ENCODE measurements at places on chromosomes 12 and 14.

- peak; percentile 6 for DNase-seq
Observed at GRCh38 chr12:34605955-34606748, 583.9 kb downstream of the ALG10 start.

GRCh38 chr14:32497248-32497647, 168.2 kb downstream of the AKAP6 start:
- DNase-seq, result no peak

DNA sequence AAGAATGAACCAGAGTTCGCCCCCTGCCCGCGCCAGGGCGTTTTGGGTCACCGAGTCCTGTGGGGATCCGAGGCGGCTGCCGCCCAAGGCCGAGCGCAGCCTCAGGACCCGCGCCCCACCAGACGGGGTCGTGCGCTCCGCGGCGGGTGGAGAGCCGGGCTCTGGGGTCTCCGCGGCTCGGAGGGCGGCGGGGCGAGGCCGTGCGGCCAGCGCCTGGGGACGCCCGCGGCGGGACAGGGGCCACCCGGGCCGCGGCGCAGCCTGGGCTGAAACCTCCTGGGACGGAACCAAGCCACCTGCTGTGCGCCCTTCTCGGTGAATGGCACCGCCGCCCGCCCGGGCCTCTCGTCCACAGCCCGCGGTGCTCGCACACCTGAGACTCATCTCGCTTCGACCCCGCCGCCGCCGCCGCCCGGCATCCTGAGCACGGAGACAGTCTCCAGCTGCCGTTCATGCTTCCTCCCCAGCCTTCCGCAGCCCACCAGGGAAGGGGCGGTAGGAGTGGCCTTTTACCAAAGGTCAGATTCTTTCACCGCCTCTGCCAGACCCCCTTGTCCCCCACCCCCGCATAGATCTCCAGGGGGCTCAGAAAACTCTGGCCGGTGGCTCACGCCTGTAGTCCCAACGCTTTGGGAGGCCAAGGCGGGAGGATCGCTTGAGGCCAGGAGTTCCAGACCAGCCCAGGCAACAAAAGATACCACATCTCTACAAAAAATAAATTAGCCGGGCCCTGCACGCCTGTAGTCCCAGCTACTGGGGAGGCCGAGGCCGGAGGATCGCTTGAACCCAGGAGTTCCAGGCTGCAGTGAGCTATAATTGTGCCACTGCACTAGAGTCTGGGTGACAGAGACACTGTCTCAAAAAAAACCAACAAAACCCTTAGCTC, 901 bp downstream of the B3GNT4 start:
- peak; percentile 35 for DNase-seq

- DNase-seq, result no peak
Observed at GRCh38 chr12:121986489-121987245, 35.0 kb upstream of the BCL7A start.

- DNase-seq, result no peak
Observed at GRCh38 chr14:50763382-50764007, 67.5 kb downstream of the NIN start.

DNA sequence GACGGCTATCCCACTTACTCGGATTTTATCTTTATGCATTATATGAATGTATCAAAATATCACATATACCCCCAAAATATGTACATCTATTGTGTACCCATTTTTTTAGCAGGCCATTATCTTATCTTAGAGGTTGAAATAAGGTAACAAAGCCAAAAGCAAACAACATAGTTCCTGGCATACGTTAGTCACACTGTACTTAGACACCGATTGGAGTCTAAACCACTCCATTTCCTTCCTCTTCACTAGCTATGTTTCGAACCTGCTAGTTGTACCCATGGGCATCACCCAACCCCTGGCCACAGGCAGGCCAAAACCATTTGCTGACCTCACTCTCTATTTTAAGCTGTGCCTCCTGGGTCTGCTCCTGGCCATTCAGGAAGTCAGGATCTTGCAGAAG, 66.3 kb downstream of the GRIN2B start:
- no peak for DNase-seq

- no peak for DNase-seq
Observed at GRCh38 chr12:34121360-34121759, 99.1 kb downstream of the ALG10 start.

DNA sequence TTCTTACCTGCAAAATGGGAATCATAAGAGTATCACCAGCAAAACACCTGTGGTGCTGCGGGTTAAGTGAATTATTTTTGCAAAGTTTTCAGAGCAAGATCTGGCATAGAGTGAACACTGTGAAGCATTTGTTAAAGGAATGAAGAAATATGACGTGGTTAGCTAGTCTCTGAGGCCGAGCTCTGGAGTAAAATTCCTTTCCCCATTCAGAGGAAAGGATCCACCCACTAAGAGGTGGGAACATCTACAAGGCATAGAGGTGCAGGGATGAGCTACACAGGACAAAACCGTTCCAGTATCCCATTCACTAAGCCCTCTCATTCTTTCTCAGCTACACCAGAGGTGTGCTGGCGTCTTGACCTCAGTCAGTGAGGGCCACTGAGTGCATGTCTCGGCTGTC, 48.5 kb downstream of the JAG2 start:
- DNase-seq, result no peak

DNA sequence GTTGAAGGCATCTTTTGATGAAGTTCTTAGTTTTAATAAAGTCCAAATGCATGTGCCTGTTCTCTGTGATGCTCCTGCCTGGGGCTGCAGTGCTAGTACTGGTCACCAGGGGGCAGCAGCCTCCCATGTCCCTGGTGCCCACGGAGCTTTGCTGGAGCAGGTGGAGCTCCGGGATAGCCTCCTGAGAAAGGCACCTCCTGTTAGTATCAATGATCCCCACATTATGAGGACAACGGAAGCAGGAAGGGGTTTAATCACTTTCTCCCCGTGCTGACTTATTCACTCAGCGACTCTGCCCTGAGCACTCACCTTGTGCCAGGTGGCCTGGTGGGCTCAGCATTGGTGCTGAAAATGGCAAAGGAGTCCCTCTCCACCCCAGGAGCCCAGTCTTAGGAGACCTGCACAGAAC, 123.0 kb upstream of the PZP start:
- DNase-seq, result peak; percentile 71

GRCh38 chr12:4271717-4272423, 1.7 kb upstream of the CCND2 start:
- peak; percentile 91 for DNase-seq

- no peak for DNase-seq
Observed at GRCh38 chr14:100399052-100399849, 76.1 kb downstream of the SLC25A47 start.

DNA sequence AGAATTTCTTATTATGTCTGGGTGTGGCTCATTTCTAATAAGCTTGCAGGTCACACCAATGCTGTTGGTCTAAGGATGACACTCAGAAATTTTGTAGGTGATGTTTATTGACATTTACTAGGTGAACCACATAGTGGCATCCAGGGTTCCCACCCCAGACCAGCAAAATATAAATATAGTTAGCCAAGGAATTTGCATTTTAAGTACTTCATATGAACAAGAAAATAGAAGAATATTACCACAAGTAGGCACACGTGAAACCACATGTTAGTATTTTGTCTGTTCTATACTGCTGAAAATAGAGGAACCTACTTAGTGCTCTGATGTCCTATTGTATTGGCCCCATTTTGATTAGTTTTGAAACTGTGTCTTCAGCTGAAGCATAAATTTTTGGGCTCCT, 71.1 kb downstream of the USP15 start:
- DNase-seq, result no peak

GRCh38 chr14:27384124-27384523, 786.3 kb upstream of the NOVA1 start:
- no peak for DNase-seq

DNA sequence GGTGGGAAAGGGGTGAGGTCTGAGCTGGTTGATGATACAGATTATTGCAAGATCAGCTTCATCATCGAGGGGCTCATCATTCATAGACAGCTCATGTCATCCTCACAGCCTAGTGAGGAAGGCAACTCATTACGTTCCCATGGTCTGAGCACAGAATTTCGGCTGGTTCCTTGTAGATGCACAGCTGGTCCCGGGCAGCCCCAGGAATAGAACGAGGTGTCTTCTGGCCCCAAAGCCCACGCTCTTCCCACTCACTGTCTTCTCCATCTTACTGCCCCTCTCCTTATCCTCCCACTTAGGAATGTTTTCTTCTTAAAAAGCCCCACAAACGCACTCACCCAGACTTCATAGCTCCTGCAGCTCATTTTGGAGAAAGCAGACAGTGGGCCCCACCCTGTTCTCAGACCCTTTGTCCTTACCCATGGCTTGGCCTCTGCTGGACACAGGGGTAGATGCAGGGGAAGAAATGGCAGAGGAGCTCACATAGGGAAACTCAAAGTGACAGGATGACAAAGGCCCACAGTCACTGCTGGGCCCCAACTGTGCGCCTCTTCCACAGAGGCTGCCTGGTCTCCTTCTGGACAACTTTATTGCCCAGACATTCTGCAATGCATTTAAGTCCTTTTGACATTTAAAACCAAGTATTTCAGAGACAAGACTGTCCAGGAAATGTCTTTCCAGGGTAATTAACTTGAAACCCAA, 162.2 kb downstream of the ADGRD1 start:
- DNase-seq, result no peak

GRCh38 chr14:67536087-67536486, 3.0 kb downstream of the PLEKHH1 start:
- DNase-seq, result no peak

- no peak for DNase-seq
Observed at GRCh38 chr12:61993734-61994345, 266.4 kb upstream of the USP15 start.

DNA sequence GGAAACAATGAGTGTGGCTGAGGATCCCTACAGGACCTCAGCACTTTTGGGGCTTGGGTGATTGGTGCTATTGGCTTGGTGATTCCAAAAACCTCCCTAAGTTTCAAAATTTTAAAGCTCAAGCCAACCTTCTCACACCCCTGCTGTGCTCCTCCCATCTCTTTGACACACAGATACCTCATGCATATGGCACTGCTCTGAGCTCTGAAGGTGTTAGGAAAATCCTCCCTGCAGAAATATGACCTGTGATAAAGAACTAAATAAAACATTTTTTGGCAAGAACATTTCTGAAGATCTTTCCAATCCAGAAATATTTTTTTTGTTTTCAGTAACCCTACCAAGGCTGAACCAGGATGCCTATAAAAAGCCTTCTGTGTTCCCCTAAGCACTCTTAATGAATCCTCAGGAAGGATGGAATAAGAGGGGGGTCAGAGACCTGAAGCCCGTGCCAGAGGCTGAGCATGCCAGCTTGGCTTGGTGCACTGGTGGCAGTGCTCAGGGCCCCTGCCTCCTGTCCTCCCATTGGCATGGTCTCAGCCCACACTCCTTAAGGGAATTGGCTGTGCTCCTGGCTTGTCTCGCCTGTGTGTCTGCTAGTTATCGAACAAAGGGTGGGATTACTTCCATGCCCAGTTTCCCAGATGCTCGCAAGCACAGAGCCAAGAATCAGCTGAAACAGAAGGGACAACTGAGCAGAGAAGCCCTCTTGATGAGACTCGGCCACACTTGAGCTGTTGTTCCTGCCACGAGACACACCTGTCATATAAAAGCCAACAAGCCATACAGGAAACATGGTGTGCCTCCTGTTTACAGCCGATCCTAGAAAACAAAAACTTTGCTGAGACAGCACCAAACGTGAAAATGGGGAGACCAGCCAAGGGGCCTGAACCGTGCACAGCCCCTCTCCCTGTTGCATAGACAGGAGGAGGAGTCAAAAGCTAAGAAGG, 132.7 kb upstream of the EEA1 start:
- no peak for DNase-seq

DNA sequence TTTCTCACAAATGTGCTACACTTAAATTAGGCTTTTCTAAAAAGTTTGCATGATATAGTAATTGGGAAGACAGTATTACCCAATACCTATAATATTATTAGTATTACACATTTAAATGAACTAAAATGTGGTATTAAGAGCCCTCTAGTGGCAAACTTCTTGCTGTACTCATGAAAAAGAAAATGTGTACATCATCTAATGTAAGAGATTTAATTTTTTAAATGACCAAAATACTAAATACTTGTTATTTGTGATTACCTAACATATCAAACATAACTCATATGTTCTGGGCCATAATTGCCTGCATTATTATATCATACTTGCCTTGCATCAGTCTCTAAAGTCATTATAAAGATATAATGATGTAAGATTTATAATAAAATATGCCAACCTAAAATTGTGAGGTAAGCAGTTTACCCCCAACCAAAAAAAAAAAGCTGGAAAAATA, 64.2 kb downstream of the DNAI7 start:
- DNase-seq, result no peak

GRCh38 chr12:57173089-57173488, 25.7 kb upstream of the LRP1-AS start:
- peak; percentile 28 for DNase-seq

DNA sequence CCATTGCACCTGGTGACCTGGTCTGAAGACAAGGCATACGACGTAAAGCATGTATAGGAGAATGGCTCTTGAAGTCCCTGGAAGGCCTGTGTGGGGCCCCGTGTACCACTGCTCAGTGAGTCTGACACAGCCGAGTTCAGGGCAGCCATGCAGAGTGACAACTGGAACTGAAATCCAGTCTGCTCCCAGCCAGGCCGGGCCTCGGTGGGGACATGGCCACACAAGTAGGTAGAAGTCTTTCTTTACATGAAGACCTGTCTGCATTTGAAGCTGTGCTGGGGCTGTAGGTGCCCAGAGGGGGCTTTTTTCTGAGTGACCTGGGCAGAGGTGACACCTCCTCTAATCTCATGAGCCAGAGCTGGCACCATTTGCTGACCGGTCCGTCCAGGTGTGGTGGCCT, 35.7 kb downstream of the ADGRD1 start:
- DNase-seq, result no peak

GRCh38 chr12:108390495-108391203, 51.5 kb upstream of the CMKLR1 start:
- DNase-seq, result no peak

GRCh38 chr14:24139272-24139934, 2.0 kb downstream of the EMC9 start:
- no peak for DNase-seq

GRCh38 chr12:102958830-102959176, 1.3 kb downstream of the ASCL1 start:
- DNase-seq, result no peak

GRCh38 chr12:113222730-113223531, 1.7 kb downstream of the TPCN1 start:
- no peak for DNase-seq

GRCh38 chr12:26283046-26283445, 87.7 kb downstream of the SSPN start:
- DNase-seq, result no peak

GRCh38 chr14:32513571-32514009, 184.5 kb downstream of the AKAP6 start:
- DNase-seq, result no peak
